Activated CD8-positive, alpha-beta T cell treated with anti-CD3 and anti-CD28 coated beads, Interleukin-2, amount 10 ng/mL, durations not matched to agents 7 days and 5 days (primary cell): ENCODE measurements at places on chromosomes 11 and 22.

DNA sequence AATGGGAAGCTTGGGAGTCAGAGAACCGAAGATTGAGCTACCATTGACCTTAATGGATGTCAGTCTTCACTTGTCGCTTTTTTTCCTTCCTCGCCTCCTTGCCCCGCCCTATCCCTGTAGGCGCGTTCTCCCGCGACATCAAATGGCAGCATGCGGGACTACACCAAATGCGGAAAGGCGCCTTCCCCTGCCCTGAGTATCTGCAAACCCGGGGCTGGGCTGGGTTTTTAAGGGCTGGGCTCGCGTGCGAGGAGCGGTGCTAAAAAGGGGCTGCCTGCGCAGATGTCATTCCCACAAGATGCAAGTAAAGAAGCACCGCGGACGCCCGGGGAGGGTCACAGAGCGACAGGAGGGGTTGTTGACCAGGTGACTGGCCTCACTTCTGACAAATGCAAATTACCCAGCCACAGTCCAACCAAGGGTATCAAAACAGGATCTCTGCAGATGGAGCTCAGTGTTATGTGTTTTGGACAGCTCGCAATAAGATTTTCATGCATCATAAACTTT is 4.7 kb upstream of the FAM111B start:
- H3K4me1 ChIP-seq: peaks cover 39% of the 10 kb centered on the region
- peak; percentile 79 for DNase-seq
- H3K27ac ChIP-seq: peak overlapping the region; percentile 35
- peaks cover 14% of the 10 kb centered on the region for H3K36me3 ChIP-seq

- DNase-seq: no peak
- no peak overlapping the region for H3K27ac ChIP-seq
- no peaks in the 10 kb centered on the region for H3K27me3 ChIP-seq
- H3K4me3 ChIP-seq: no peak overlapping the region
- H3K36me3 ChIP-seq: no peaks in the 10 kb centered on the region
Measured at GRCh38 chr11:115555336-115556090, 51.3 kb upstream of the CADM1 start.

- no peaks in the 10 kb centered on the region for H3K36me3 ChIP-seq
- peaks cover 15% of the 10 kb centered on the region for H3K4me1 ChIP-seq
- no peaks in the 10 kb centered on the region for H3K27me3 ChIP-seq
- peak; percentile 70 for DNase-seq
Measured at GRCh38 chr22:31969789-31970489, 25.6 kb downstream of the YWHAH start.

DNA sequence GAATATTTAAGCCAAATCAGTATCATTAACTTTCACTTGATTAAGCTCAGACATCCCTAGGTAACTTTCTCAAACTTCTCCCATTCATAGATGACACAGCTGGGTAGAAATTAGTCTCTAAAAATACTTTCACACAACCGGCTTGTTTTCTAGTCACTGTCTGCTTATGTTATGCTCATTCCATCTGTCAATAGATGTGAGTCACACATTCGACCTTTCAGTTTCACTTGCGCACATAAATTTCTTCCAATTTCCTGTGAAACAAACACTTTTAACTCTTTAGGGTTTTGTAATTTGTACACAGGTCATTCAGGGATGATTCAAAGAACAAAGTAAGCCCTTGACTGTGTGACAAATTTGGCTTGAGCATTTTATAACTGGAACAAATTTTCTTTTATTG is 723.0 kb downstream of the KCNA4 start:
- no peak overlapping the region for H3K27ac ChIP-seq
- no peaks in the 10 kb centered on the region for H3K36me3 ChIP-seq
- no peak overlapping the region for H3K4me3 ChIP-seq
- no peaks in the 10 kb centered on the region for H3K27me3 ChIP-seq

DNA sequence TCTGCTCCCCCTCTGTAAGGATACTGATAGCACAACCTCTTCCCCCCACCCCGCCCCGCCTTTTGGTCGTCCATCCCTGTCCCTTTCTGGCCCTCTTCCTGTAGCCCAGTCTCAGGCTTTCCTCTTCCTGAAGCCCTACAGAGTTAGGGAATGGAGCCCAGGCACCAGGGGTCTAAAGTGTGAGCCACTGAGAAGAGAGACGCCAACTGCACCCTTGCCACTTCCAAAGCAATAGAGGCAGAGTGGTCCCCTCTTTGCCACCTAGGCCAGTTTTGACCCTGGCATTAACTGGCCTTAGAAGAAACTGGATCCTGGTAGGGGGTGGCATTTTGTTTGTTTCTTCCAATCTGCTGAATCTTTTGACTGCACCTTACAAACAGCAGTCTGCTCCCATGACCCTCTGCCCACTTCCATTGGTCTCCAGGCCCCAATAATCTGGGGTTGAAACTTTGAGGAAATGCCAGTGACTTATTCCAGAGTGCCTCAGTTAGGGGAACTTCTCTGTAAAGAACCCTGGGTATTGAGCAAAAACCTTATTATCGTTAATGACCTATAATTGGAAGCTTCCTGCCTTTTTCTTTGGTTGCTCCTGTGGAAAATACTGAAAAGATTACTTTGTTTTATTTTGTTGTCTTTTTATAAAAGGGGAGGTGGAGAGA is 9.7 kb upstream of the GRK2 start:
- DNase-seq: no peak
- H3K4me3 ChIP-seq: no peak overlapping the region
- no peak overlapping the region for H3K27ac ChIP-seq
- no peaks in the 10 kb centered on the region for H3K27me3 ChIP-seq

GRCh38 chr11:132921597-132921996 is 610.7 kb downstream of the OPCML start:
- H3K4me1 ChIP-seq: no peaks in the 10 kb centered on the region
- H3K27ac ChIP-seq: no peak overlapping the region
- H3K4me3 ChIP-seq: no peak overlapping the region
- H3K27me3 ChIP-seq: no peaks in the 10 kb centered on the region
- no peak for DNase-seq

DNA sequence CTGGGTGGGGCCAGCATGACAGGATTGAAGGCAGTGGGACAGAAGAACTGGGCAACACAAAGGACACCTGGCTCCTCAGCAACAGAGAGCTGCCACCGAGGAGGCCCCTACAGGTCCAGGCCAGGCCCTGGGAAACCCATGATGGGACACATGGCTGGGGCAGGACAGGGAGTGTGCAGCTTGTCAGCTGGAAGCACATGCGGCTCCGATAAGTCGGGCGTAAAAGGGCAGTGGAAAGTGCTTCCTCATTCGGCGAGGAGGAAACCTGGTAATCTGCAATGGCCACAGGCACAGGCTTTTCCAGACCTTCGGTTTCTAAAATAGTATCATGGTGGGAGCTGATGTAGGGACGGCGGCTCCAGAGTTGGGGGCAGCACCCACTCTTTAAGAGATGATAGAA is 16.5 kb downstream of the GNAZ start:
- no peaks in the 10 kb centered on the region for H3K36me3 ChIP-seq
- peaks cover 15% of the 10 kb centered on the region for H3K27me3 ChIP-seq
- no peak overlapping the region for H3K27ac ChIP-seq
- no peak for DNase-seq

GRCh38 chr11:68335683-68336082 is 23.3 kb downstream of the LRP5 start:
- H3K27me3 ChIP-seq: no peaks in the 10 kb centered on the region
- H3K4me1 ChIP-seq: peaks cover 88% of the 10 kb centered on the region
- no peak overlapping the region for H3K4me3 ChIP-seq
- H3K36me3 ChIP-seq: peaks cover 19% of the 10 kb centered on the region
- no peak for DNase-seq

DNA sequence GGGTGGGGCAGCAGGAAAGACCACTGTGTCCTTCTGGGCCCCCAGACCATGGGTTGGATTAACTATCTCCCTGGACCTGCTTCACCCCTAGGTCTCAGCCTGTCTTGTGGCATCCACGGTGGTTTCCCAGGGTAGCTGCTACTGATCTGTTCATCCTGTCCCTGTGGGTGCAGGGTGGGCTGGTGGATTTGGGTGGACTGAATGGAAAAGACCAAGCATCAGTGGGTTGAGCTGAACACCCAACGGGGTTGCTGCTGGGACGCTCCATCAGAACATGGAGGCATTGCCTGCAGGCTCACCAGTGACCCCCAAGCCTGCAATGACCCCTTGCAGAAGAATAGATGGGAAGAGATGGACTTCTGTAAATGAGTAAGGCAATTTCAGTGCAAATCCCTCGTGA is 812.1 kb downstream of the TBC1D22A start:
- H3K4me1 ChIP-seq: no peaks in the 10 kb centered on the region
- H3K27me3 ChIP-seq: no peaks in the 10 kb centered on the region
- H3K36me3 ChIP-seq: no peaks in the 10 kb centered on the region
- H3K27ac ChIP-seq: no peak overlapping the region
- H3K4me3 ChIP-seq: no peak overlapping the region

- peaks cover 3% of the 10 kb centered on the region for H3K27me3 ChIP-seq
- no peaks in the 10 kb centered on the region for H3K4me1 ChIP-seq
- no peak for DNase-seq
- no peaks in the 10 kb centered on the region for H3K36me3 ChIP-seq
- no peak overlapping the region for H3K4me3 ChIP-seq
Measured at GRCh38 chr11:134714021-134714656, 302.1 kb upstream of the B3GAT1 start.

GRCh38 chr22:19374410-19374809 is 57.1 kb downstream of the HIRA start:
- H3K27me3 ChIP-seq: no peaks in the 10 kb centered on the region
- no peak for DNase-seq
- H3K4me3 ChIP-seq: no peak overlapping the region
- no peaks in the 10 kb centered on the region for H3K4me1 ChIP-seq

DNA sequence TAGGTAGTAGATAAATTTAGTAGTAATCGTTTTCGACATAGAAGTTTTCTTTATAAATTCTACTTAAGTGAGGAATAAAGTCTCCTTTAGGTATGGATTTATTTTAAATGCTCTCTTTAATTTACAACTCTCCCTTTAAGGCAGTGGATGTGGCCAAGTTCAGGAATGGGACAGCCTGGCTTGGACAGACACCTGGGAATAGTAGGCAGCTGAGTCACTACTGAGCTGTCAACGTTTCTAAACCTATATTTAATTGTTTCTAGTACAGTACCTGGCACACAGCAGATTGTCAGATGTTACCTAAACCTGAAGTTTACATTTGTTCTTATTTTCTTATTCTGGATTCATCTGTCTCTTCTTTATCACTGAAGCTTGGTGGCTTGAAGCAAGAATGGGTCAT is 85.1 kb downstream of the DEPDC5 start:
- no peak overlapping the region for H3K4me3 ChIP-seq
- no peak overlapping the region for H3K27ac ChIP-seq
- no peaks in the 10 kb centered on the region for H3K27me3 ChIP-seq
- DNase-seq: no peak
- H3K36me3 ChIP-seq: peaks cover 42% of the 10 kb centered on the region

- no peak overlapping the region for H3K27ac ChIP-seq
- H3K4me3 ChIP-seq: no peak overlapping the region
- H3K36me3 ChIP-seq: no peaks in the 10 kb centered on the region
- no peaks in the 10 kb centered on the region for H3K4me1 ChIP-seq
Measured at GRCh38 chr22:38034278-38034882, 22.8 kb upstream of the PICK1 start.

GRCh38 chr11:134559602-134559962 is 147.5 kb upstream of the B3GAT1 start:
- no peak for DNase-seq

- no peak for DNase-seq
- H3K4me1 ChIP-seq: no peaks in the 10 kb centered on the region
- H3K4me3 ChIP-seq: no peak overlapping the region
- no peaks in the 10 kb centered on the region for H3K36me3 ChIP-seq
- no peaks in the 10 kb centered on the region for H3K27me3 ChIP-seq
- no peak overlapping the region for H3K27ac ChIP-seq
Measured at GRCh38 chr11:126756421-126756820, 244.1 kb downstream of the KIRREL3 start.

GRCh38 chr11:940496-941135 is 14.9 kb downstream of the AP2A2 start:
- DNase-seq: no peak
- no peak overlapping the region for H3K27ac ChIP-seq
- peaks cover 27% of the 10 kb centered on the region for H3K4me1 ChIP-seq
- peaks cover 5% of the 10 kb centered on the region for H3K36me3 ChIP-seq
- H3K27me3 ChIP-seq: no peaks in the 10 kb centered on the region

- H3K36me3 ChIP-seq: no peaks in the 10 kb centered on the region
- H3K27ac ChIP-seq: no peak overlapping the region
- H3K27me3 ChIP-seq: peaks cover 9% of the 10 kb centered on the region
- DNase-seq: no peak
Measured at GRCh38 chr11:36296884-36297543, 926 bp downstream of the PRR5L start.

GRCh38 chr11:16252373-16252772 is 104.0 kb downstream of the SOX6 start:
- no peaks in the 10 kb centered on the region for H3K36me3 ChIP-seq
- no peak for DNase-seq
- H3K27ac ChIP-seq: no peak overlapping the region
- H3K4me3 ChIP-seq: no peak overlapping the region
- no peaks in the 10 kb centered on the region for H3K27me3 ChIP-seq
- no peaks in the 10 kb centered on the region for H3K4me1 ChIP-seq

GRCh38 chr11:105870516-105871113 is 151.4 kb downstream of the MSANTD4 start:
- no peak overlapping the region for H3K27ac ChIP-seq
- H3K36me3 ChIP-seq: no peaks in the 10 kb centered on the region
- no peaks in the 10 kb centered on the region for H3K4me1 ChIP-seq

GRCh38 chr22:27475548-27475897 is 326.0 kb downstream of the MN1 start:
- no peaks in the 10 kb centered on the region for H3K27me3 ChIP-seq
- DNase-seq: no peak
- H3K27ac ChIP-seq: no peak overlapping the region
- H3K4me1 ChIP-seq: no peaks in the 10 kb centered on the region

DNA sequence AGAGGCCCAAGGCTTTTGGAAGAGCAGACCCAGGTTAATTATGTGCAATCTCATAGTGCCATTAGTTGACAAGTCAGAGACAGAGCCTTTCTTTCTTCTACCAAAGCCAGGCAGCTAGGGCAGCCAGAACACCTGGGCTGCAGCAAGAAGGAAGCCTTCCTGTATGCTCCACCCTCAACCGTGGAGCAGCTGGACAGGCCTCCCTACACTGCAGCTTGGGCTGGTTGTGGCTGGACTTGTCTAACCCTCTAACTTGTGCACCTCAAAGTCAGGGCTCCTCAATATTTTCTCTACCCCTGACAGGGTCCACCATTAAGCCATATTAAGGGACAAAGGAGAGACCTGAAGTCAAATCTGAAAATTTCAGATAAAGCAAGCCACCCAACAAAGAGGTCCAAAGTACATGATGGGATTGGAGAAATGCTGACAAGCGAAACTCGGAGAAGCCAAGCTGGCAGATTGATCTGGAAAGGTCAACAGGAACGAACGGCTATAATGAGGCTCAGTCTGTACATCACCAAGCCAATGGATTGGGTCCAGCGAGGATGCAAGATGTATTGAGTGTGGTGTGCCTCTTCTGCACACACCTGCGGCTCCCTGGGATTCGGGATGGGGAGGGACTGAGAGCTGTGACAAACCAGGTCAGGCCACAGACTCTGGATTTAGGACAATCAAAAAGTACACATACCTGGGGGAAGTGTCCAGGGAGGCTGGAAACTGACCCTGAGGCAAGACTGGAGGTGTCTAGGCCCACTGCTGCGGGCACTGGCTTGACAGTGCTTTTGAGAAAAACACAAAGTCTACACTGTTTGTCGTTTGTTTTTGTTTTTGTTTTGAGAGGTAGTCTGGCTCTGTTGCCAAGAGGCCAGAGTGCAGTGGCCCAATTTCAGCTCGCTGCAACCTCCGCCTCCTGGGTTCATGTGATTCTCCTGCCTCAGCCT is 11.7 kb upstream of the SLC43A3 start:
- peaks cover 6% of the 10 kb centered on the region for H3K27me3 ChIP-seq
- H3K36me3 ChIP-seq: no peaks in the 10 kb centered on the region
- no peak overlapping the region for H3K4me3 ChIP-seq
- DNase-seq: no peak

- no peak within 1 kb of the TSS for H3K4me3 ChIP-seq
- H3K27ac ChIP-seq: no peak within 1 kb of the TSS
- no peaks in the 10 kb centered on the region for H3K36me3 ChIP-seq
- DNase-seq: no peak
- H3K4me1 ChIP-seq: peaks cover 24% of the 10 kb centered on the region
Measured at GRCh38 chr11:17547051-17547577, at the start of gene OTOG. TSS of gene OTOG (plus strand) at chr11:17547259. CDS start at chr11:17547373, 114 bp downstream.
